ENCODE measurements at places on chromosomes 13 and 19.
A peak's percentile ranks its signal among the peaks of the same experiment; 100 is the strongest.

DNA sequence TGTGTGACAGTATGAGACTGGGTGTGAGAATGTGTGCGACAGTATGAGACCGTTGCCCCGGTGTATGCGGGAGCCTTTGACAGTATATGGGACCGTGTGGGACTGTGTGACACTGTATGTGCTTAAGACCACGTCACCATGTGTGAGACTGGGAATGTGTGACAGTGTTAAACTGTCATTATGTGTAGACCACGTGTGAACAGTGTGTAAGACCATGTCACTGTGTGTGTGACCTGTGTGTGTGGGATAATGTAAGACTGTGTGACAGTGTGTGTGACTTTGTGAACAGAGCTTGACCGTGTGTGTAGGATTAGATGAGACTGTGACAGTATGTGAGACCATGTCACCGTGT is 549 bp downstream of the ZNF583 start:
- no peak for DNase-seq

GRCh38 chr13:20714161-20714560 is 10.7 kb downstream of the IL17D start:
- no peak for DNase-seq

DNA sequence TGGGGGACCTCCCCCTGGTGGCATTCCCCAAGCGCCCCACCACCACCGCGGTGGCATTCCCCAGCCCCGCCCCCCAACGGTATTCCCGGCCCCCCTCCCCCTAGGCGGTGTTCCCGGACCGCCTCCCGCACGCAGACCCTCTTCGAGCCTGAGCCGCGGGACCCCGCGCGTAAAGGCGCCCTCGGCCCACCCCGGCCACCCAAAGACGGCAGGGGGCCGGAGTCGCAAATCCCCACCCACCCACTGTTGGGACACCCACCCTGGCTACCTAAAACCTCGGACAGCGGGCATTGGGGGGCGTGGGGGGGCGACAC is 22.4 kb downstream of the OLFM2 start:
- DNase-seq, result no peak

- no peak for DNase-seq
Measured at GRCh38 chr13:92823059-92823458, 403.5 kb upstream of the GPC6 start.

DNA sequence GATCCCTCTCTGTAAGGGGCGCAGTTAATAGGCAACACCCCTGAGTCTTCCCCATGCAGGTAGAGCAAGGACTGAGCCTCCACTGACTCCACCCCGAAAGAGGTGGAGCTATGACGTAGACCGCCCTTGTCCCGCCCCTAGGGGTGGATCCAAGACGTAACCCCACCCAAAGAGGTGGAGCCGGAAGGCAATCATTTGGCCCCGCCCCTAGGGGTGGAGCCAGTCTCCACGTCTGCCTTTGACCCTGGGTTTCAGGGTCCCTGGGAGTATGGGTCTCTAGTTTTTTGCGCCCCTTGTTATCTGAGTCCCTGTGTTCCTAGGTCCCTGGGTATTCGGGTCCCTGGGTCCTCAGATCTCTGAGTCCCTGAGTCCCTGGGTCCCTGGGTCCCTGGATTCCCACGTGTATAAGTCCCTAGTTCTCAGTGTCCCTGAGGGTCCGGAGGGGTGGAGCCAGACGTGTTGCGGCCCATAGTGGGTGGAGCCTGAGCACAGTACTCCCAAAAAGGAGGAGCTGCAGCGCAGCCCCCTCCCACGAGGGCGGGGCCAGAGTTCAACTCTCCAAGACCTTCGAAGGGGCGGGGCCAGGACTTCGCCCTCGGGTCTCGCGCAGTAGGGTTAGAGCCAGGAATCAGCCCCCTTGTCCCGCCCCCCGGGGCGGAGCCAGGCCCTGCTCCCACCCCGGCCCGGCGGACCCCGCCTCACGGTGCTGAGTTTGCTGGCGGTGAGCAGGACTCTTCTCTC is 5.3 kb downstream of the DENND1C start:
- DNase-seq, result peak; percentile 53

GRCh38 chr19:31985001-31985605 is 360.3 kb upstream of the ZNF507 start:
- DNase-seq, result no peak

GRCh38 chr13:101149735-101150384 is 266.4 kb downstream of the NALCN start:
- no peak for DNase-seq

DNA sequence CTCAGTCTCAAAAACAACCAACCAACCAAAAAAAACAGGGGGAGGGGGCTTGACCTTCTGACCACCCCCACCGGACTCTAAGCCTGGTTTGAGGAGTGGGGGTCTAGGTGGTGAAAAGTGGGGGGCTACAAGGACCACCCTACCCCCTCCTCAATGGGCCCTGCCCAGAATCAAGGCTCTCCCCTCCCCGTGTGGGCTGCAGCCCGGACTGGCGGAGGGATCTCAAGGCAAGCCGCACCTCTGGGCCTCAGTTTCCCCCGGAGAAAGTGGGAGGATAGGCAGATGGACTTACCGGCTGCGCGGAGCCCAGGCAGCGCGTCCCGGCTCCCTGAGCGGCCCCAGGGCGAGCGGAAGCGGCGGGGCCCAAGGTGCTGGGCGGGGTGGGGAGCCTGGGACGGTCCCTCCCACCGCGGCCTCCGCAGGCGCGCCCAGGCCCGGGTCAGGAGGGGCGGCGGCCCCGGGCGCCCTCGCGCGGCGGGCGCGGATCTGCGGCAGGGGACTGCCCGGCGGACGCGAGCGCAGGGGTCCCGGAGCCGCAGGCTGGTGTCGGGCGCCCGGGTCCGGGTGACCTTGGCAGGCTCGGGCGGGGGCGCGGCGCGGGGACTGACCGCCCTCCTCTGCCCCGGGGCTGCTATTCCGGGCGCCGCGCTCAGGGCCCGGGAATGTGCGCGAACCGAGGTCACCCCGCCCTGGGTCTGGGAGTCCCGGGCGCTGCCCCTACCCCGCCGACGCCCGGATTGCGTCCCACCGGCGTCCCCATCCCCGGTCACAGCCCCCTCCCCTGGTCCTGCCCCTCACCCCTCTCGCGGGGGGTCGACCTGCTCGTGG is at the start of gene ADAMTSL5:
Gene ADAMTSL5 (minus strand): TSS at position 349 of the 828 bp plus-strand sequence. CDS start 2,076 bp downstream, outside the sequence.
- DNase-seq, result no peak

- DNase-seq, result no peak
Measured at GRCh38 chr13:73625562-73626339, 508.5 kb downstream of the KLF12 start.

DNA sequence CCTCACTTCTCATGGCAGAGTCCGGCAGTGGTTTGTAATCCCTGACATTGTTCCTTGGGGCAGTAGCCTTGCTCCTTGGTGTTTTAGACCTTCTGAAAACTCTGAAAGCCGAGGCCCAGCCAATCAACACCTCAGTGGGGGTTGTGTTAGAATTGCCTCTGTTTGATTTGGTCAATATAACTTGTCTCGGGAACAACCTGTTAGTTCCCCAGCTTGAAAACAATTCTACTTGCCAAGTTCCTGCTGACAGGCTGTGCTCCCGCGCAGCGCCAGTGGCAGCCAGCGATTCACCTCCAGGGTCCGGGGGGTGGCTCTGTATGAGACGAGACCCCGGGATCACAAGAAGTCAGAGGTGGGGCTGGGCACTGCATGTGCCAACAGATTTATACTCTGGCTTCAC is 81.4 kb upstream of the MEDAG start:
- no peak for DNase-seq

GRCh38 chr13:87131611-87132010 is 539.6 kb upstream of the SLITRK5 start:
- no peak for DNase-seq

- DNase-seq, result no peak
Measured at GRCh38 chr13:50713523-50714248, 129.8 kb downstream of the DLEU7 start.

DNA sequence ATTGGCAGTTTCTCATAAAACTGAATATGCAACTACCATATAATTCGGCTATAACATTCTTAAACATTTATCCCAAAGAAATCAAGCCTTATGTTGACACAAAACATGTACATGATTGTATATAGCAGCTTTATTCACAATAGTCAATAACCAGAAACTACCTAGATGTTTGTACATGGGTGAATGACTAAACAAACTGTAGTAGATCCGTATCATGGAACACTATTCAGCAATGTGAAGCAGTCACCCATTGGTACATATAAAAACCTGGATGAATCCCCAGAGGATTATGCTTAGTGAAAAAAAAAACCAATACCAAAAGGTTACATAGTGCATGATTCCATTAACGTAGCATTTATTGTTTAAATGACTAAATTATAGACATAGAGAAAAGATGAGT is 471.7 kb upstream of the KLHL1 start:
- no peak for DNase-seq

GRCh38 chr19:12752056-12752781 is 628 bp downstream of the BEST2 start:
- no peak for DNase-seq

DNA sequence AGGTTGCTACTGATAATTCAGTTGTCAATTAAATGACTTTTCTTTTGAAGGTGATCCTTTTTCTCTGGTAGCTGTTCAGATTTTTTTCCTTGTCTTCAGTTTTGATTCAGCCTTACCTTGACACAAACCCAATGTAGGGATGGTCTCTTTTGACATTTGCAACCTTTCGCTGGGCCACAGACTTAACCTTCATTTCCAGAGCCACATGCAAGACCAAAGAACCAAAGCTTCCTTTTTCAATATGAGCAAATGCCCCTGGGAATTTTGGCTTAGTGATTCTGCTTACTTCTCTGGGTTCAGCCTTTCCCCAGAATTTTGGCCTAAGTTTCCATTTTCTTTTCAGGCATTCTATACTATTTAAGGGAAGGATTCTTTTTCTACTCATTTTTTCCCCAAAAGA is 19.6 kb downstream of the SIGLEC5 start:
- DNase-seq, result no peak

GRCh38 chr19:38210458-38210987 is 13.5 kb downstream of the DPF1 start:
- DNase-seq, result peak; percentile 30

DNA sequence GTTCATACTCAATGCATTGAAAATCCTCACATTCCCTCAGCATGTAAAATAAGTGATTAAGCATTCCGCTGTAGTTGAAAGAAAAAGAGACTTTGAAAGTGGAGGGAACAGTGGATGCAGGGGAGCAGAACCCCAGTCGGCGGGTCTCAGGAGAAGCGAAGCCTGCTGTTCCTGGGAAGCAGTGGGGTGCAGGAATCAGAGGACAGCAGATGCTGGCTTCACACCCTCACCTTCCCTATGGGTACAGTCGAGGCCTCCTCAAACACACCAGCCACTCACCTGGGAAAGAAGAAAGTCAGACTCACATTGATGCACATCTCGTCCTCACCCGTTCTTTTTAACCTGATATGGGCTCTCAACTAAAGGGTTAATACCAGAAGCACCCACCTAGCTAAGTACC is 38.2 kb downstream of the COL4A2 start:
- DNase-seq, result no peak

- no peak for DNase-seq
Measured at GRCh38 chr19:39307822-39308530, 11.8 kb downstream of the IFNL1 start.

GRCh38 chr13:94311893-94312292 is 167.6 kb downstream of the DCT start:
- no peak for DNase-seq

GRCh38 chr13:111483621-111483987 is 163.2 kb downstream of the TEX29 start:
- no peak for DNase-seq

GRCh38 chr13:46179969-46180763 is 1.8 kb downstream of the LCP1 start:
- no peak for DNase-seq

GRCh38 chr13:85537601-85538000 is 261.6 kb downstream of the SLITRK6 start:
- no peak for DNase-seq

DNA sequence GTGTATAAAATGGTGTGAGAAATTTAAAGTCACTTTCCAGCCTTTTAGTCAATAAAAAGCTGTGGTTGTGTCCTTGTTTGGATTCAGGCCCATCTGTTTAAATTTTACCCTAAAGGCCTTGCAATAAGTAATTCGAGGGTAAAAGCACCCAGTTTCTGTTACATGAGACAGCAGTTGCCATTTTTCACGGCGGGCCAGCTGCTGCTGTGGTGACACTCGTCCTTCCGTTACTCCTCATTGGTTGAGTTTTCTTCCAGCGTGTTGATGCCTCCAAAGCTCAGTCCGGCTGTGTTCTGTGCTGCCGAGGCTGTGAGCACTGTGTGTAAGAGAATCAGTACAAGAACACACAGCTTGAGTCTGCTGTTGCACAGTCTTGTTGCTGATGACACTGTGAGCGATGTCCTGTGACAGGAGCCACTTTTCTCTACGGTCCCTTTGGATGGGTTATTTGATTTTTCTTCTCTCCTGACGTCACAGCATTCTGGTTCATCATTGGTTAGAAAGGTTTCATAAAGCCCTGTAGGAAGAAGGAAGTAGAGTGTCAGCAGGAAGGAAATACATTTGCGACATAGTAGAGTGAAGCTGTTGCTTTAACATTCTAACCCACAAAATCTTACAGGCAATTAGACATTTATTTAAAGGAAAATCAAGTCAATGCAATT is 602.5 kb upstream of the ARGLU1 start:
- DNase-seq, result no peak

GRCh38 chr19:6362027-6362350 is 658 bp downstream of the CLPP start:
- DNase-seq, result no peak

GRCh38 chr19:38073841-38074685 is 150.0 kb downstream of the DPF1 start:
- DNase-seq, result peak; percentile 21

- no peak for DNase-seq
Measured at GRCh38 chr19:13881251-13881691, 4.3 kb downstream of the NANOS3 start.
